ENCODE measurements at places on chromosomes 3 and 15.
A peak's percentile ranks its signal among the peaks of the same experiment; 100 is the strongest.

- DNase-seq, result no peak
Observed at GRCh38 chr15:64686130-64686735, 89.2 kb downstream of the RBPMS2 start.

GRCh38 chr3:154131830-154132229, 10.6 kb downstream of the ARHGEF26 start:
- DNase-seq, result no peak

DNA sequence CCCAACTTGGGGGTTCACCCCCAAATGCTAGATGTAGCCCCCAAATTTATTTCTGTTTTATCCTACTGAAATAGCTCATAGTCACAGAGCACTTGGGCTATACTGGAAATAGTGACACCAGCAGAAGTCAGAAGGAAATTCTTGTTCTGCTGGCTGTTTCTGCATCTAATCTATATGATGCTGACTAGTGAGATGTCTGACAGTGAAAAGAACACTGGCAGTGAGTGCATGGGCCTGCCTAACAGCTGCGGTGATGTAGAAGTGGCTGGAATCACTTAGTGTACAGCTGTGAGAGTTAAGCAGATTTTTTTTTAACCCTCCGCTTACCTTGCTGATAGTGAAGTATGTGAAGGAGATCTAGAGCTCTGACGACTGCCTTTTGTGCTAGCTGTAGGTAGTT, 14.0 kb downstream of the TTC14 start:
- no peak for DNase-seq

GRCh38 chr3:184417619-184418327, 37.9 kb downstream of the CHRD start:
- peak; percentile 13 for DNase-seq

- no peak for DNase-seq
Observed at GRCh38 chr3:196255776-196256175, 31.8 kb downstream of the PCYT1A start.

DNA sequence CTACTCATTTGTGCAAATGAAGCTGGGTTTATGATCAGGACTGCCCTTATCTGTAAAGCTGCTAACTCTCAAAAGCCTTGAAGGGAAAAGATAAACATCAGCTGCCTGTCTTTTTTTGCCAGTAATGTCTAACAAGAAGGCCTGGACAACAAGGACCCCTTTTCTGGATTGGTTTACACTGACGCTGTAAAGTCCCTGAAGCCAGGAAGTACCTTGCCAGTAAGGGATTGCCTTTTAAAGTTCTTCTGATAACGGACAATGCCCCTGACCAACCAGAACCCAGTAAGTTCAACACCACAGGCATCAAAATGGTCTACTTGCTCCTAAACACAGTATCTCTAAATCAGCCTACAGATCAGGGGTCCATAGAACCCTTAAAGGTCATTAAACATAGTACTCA, 178.0 kb downstream of the PCCB start:
- DNase-seq, result no peak

DNA sequence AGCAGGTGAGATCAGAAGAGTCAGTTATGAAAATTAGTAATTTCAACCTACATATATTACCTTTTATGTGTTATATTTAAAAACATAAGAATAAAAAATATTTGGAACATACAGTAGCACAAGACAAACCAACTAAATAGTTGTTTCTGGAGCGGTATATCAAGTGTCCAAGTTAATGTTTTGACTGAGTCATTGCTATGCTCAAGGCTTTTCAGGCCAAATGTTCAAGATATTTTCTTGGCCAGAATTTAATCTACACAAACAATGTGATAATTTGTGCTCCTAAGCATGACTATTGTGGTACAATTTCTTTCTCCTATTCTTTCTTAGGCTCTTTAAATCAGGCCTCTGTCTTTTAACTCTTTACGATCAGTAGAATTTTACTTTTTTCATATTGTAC, 412.4 kb downstream of the RAP2B start:
- DNase-seq, result no peak

DNA sequence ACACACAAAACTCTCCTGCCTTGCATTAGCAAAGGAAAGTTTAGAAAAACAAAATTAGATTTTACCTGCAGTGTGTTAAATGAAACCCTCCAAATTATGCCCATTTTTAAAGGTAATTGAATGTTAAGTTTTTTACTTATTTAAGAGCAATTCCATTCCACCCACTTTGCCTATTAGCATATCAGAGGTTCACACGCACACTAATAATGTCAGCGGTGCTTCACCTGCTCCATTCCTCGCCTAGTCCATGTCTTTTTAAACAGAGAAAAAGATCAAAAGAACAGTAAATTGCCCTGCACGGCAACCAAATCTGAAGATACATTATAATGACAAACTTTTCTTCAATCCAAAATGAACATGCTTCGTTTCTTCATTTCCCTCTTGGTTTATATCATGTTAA, 97.3 kb upstream of the LRRN1 start:
- no peak for DNase-seq

GRCh38 chr3:143924522-143925285, 46.9 kb upstream of the DIPK2A start:
- no peak for DNase-seq

DNA sequence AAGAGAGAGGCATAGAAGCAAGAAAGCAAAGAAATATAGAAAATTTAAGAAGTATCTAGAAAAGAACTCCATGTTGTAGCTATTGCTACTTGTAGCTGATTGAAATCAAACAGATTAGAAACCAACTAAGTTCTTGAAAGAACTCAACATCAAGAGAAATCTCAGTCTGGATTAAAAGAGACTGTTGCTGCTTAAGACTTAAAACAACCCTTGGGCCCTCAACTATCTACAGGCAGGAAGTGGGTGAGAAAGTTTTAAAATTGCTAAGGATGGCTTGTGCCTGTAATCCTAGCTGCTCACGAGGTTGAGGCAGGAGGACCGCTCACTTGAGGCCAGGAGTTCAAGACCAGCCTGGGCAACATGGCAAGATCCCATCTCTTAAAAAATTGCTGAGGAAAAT, 39.3 kb upstream of the C15orf61 start:
- DNase-seq, result no peak

GRCh38 chr3:148697306-148698189, at the start of gene AGTR1:
Gene AGTR1 (plus strand): TSS chr3:148697903. CDS start chr3:148741036, 43,133 bp downstream.
- no peak for DNase-seq

- DNase-seq, result no peak
Observed at GRCh38 chr3:183591881-183592521, 36.5 kb upstream of the KLHL6 start.

DNA sequence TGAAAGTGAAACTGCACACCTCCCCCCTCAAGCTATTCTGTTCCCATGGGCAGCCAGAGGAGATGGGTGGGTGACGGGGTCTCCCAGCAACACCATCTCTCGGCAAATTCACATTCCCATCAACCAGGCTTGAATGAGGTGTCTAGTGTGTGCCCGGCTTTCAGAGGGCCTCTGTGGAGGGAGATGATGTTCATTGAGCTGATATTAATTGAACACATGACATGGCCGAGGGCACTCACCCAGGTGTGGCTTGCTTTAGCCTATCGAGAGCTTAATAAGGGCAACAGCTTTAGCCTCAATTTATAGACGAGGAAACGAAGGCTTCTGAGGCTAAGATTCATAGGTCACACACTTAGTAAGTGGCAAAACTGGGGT, 288.0 kb downstream of the UACA start:
- no peak for DNase-seq

GRCh38 chr15:58492661-58493397, 61.0 kb downstream of the LIPC start:
- DNase-seq, result peak; percentile 100

DNA sequence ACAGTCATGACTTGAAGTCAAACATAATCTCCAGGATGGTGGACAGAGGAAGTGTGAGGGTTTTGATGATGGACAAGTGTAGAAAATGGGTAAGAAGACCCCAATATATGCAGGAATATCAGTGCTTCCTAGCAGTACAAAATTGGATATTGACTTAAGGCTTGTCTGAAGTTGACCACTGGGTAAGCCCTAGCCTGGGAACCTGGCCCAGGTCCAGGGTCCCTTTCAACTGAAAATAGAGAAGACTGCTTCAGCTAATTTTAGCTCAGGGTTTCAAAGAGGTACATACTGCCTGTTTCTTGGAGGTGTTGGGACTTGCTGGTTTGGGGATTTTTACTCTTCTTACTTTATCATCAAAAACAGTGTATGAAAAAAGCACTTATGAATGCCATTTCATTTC, 4.7 kb downstream of the NR1D2 start:
- DNase-seq, result no peak

DNA sequence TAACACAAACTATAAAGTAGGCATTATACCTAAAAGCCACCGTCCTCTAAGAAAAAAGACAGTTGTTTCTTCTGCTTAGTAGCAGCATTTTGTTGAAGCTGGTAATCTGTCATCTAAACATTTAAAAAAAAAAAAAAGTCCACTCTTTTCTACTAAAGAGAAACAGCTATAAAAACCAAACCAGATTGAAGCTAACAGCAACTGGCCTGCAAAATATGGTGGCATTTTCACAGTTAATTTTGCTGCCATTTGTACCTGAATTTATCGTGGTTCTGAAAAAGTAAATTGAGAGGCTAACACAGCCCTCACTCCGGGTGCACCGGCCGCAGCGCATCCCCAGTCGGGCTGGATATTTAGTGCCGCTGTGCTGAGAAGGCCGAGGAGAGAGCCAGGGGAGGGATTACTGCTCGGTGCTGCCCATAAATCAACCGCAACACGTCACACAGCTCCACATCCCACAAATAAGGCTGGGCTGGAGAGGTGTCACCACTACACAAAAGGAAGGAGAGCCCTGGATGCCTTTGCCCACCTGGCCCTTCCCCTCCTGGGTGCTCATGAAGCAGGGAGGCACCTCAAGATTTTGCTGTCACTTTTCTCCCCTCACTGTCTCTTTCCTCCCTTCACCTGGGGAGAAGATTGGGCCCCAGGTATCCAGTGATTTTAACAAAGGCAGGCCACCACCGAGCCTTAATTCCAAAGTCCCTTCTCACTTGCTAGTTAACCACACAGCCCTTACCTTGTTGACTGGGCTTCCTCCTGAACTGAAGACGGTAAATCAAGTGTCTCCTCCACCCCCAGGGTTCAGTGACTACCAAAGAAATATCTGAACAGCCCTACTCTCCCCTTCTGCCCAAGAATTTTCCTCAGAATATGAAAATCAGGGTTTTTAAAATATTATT, 44.4 kb downstream of the MECOM start:
- DNase-seq, result no peak

DNA sequence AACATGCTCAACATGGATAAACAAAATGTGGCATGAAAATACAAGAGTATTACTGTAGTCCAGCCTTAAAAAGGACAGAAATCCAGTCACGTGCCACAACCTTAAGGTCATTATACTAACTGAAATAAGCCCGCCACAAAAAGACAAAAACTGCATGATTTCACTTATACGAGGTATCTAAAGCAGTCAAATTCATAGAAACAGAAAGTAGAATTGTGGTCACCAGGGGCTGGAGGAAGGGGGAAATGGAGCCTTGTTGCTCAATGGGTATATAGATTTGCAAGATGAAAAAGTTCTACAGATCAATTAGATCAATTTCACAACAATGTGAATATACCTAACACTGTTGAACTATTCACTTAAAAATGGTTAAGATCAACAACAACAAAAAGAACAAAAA, 7.4 kb downstream of the GLB1 start:
- DNase-seq, result no peak
